Bronchial smooth muscle cell (primary cell): ENCODE measurements at places on chromosomes 12 and 14. TPM values are rescaled to one million over a fixed set of nuclear protein-coding genes. Genes with fewer than 3 reads are reported as not detected.

The NDRG2 gene
- 0.52 TPM in 1 of 2 replicates, not detected in the other for total RNA-seq

The SLC5A8 gene
- not detected in 2 replicates for total RNA-seq

The ACOT4 gene
- total RNA-seq, result 0.26 and 0.32 TPM in 2 replicates

The TMTC1 gene
- 15.2 and 28.7 TPM in 2 replicates for total RNA-seq

The MUCL1 gene
- total RNA-seq, result not detected in 2 replicates

The MDGA2 gene
- total RNA-seq, result not detected in 2 replicates

The SYNE3 gene
- 18.4 and 27.7 TPM in 2 replicates for total RNA-seq

The SLC15A5 gene
- not detected in 2 replicates for total RNA-seq

The OTX2 gene
- total RNA-seq, result not detected in 2 replicates

The AGAP2 gene
- 0.32 and 0.43 TPM in 2 replicates for total RNA-seq

The IFI27L2 gene
- total RNA-seq, result 345 and 419 TPM in 2 replicates

The DLK1 gene
- under 0.01 TPM in 1 of 2 replicates, not detected in the other for total RNA-seq

The TMEM119 gene
- 99.6 and 211 TPM in 2 replicates for total RNA-seq

The PTHLH gene
- 0.17 and 0.47 TPM in 2 replicates for total RNA-seq

The TSPAN19 gene
- under 0.01 and 0.16 TPM in 2 replicates for total RNA-seq

The CLIP1 gene
- total RNA-seq, result 47.6 and 48.8 TPM in 2 replicates

The CFAP73 gene
- total RNA-seq, result 0.09 TPM in 1 of 2 replicates, not detected in the other

The MFAP5 gene
- 17.5 and 106 TPM in 2 replicates for total RNA-seq

The CAPS2 gene
- total RNA-seq, result 15.9 and 16.0 TPM in 2 replicates

The RNASE1 gene
- 0.16 TPM in 1 of 2 replicates, not detected in the other for total RNA-seq

The KCNA1 gene
- total RNA-seq, result under 0.01 TPM in 1 of 2 replicates, not detected in the other

The FGF6 gene
- not detected in 2 replicates for total RNA-seq

The NFATC4 gene
- total RNA-seq, result 74.6 and 97.9 TPM in 2 replicates

The LBHD2 gene
- not detected in 2 replicates for total RNA-seq

The COX8C gene
- total RNA-seq, result not detected in 2 replicates

The CLEC4C gene
- not detected in 2 replicates for total RNA-seq

The FAM181A gene
- not detected in 2 replicates for total RNA-seq

The ITGB7 gene
- total RNA-seq, result 0.47 and 1.4 TPM in 2 replicates

The CIDEB gene
- 1.3 and 1.4 TPM in 2 replicates for total RNA-seq

The KRT85 gene
- not detected in 2 replicates for total RNA-seq

The SIX1 gene
- 9.8 and 18.1 TPM in 2 replicates for total RNA-seq

The TAS2R8 gene
- total RNA-seq, result 0.26 TPM in 1 of 2 replicates, not detected in the other

The WNT1 gene
- total RNA-seq, result not detected in 2 replicates

The FGF23 gene
- under 0.01 TPM in 1 of 2 replicates, not detected in the other for total RNA-seq

The TNFRSF1A gene
- total RNA-seq, result 104 and 106 TPM in 2 replicates

The KRT75 gene
- not detected in 2 replicates for total RNA-seq

The PNN gene
- total RNA-seq, result 13.4 and 13.7 TPM in 2 replicates

The RND1 gene
- total RNA-seq, result 0.26 and 0.79 TPM in 2 replicates
